ENCODE measurements at places on chromosomes 11 and 22. TPM values are rescaled to one million over a fixed set of nuclear protein-coding genes. Genes with fewer than 3 reads are reported as not detected.

The MUC15 gene
- total RNA-seq: not detected

The MS4A4A gene
- not detected for total RNA-seq

The GDPD4 gene
- total RNA-seq: not detected

The DEFB131B gene
- not detected for total RNA-seq

The RCE1 gene
- 60.1 TPM for total RNA-seq

The CBLIF gene
- not detected for total RNA-seq

The GAB4 gene
- not detected for total RNA-seq

DNA sequence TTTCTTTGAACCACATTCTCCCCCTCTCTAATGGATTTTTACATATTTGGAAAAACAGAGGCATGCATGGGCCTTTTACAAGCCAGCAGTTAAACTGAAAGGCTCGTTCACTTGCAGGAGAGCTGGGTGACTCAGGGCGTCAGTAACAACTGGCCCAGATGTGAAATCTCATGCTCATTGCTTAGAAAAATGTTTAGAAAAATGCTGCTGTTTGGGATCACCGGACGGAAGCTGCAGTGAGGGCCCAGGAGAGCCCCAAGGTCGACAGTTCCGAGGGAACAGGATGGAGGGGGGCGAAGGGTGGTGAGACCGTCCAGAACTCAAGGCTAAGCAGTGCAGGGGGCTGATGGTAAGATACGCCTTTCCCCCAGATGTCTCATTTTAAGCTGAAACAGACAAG, 41.7 kb upstream of the SMTN start:
- H3K36me3 ChIP-seq: no peaks in the 10 kb centered on the region
- DNase-seq: no peak
- no peak overlapping the region for H3K4me3 ChIP-seq
- H3K4me1 ChIP-seq: no peaks in the 10 kb centered on the region
- peaks cover 3% of the 10 kb centered on the region for H3K27me3 ChIP-seq
- H3K27ac ChIP-seq: no peak overlapping the region

DNA sequence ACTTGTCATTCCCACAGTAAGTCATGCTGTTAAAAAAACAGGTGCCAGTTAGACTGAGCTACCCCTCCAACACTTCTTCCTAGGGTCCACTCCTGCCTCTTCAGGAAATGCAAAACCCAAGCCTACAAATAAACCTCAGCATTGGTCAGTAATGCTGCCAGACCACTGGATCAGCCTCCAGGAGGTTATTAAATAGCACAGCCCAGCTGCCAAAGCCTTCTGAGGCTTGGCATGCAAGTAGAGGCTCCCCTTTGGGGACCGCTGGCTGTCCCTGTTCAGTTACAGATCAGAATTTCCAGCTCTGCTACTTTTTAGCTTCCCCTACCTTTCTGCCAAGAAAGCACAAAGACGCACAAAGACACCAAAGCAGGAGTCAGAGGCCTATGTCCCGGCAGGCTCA, 33.3 kb downstream of the ABTB2 start:
- H3K4me1 ChIP-seq: no peaks in the 10 kb centered on the region
- no peak overlapping the region for H3K4me3 ChIP-seq
- no peak overlapping the region for H3K27ac ChIP-seq
- H3K36me3 ChIP-seq: no peaks in the 10 kb centered on the region

- no peaks in the 10 kb centered on the region for H3K36me3 ChIP-seq
- no peak overlapping the region for H3K4me3 ChIP-seq
- no peak overlapping the region for H3K27ac ChIP-seq
- peaks cover 17% of the 10 kb centered on the region for H3K4me1 ChIP-seq
Observed at GRCh38 chr11:68317147-68317785, 4.9 kb downstream of the LRP5 start.
